Activated CD4-positive, alpha-beta memory T cell treated with anti-CD3 and anti-CD28 coated beads for 36 hours (primary cell): ENCODE measurements at places on chromosomes 13 and 19.

DNA sequence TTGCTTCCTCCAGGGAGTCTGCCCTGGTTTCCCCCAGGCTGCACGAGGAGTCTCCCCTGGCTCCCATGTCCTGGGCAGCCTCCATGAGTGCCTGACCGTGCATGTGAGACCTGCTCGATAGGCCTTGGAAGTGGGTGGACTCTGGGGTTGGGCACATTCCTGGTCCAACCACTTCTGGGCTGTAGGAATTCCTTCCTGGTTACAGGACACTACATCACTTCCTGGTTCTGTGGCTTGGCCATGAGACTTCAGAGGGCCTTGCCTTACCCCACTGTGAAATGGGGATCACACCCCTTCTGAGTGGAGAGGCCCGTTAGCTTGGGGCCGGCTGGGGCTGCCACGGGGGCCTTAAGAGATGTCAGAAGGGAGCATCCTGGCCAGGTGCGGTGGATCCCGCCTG is 4.0 kb upstream of the ZNF628 start:
- DNase-seq = no peak
- H3K27me3 ChIP-seq = no peaks in the 10 kb centered on the region
- no peaks in the 10 kb centered on the region for H3K36me3 ChIP-seq
- no peak overlapping the region for H3K4me3 ChIP-seq
- no peak overlapping the region for H3K27ac ChIP-seq

DNA sequence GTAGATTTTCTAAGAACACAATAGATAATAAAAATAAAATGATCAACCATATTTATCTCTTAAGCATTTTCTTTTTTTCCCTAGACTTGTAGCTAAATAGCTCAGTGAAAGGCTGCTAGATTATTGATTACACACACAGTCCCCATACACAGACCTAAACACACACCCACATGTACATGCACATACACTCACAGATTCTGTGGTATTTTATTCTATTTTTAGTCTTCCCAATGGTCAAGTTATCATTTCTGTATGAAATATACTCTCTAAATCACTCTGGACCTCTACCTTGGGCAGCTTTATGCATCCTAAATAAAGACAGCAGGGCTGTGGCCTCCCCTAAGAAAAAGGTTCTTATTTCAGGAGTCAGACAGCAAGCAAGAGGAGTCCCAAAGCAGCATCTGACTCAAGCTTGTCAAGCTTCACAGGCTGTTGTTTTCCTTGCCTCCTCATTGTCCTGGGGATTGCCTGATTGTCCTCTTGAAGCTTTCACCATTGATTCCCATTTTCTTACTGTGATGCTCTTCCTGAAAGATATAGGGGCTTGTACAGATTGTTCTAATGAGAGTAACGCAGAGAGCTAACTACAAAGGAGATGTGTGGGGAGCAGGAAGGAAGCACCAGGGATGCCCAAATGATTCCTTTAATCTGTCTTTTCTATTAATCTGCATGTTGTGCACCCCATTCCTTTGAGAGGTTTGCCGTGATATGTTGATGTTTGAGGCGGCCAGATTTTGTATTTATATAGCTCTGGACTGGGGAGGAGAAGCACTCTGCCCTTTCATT is 986.5 kb downstream of the PCDH17 start:
- no peaks in the 10 kb centered on the region for H3K27me3 ChIP-seq
- no peak overlapping the region for H3K27ac ChIP-seq
- H3K4me1 ChIP-seq = no peaks in the 10 kb centered on the region
- no peak overlapping the region for H3K4me3 ChIP-seq
- H3K36me3 ChIP-seq = no peaks in the 10 kb centered on the region

GRCh38 chr13:21033856-21034602 is 27.4 kb downstream of the LATS2 start:
- peaks cover 3% of the 10 kb centered on the region for H3K4me1 ChIP-seq
- H3K27ac ChIP-seq = no peak overlapping the region
- no peak overlapping the region for H3K4me3 ChIP-seq
- H3K36me3 ChIP-seq = no peaks in the 10 kb centered on the region
- no peaks in the 10 kb centered on the region for H3K27me3 ChIP-seq
- no peak for DNase-seq

DNA sequence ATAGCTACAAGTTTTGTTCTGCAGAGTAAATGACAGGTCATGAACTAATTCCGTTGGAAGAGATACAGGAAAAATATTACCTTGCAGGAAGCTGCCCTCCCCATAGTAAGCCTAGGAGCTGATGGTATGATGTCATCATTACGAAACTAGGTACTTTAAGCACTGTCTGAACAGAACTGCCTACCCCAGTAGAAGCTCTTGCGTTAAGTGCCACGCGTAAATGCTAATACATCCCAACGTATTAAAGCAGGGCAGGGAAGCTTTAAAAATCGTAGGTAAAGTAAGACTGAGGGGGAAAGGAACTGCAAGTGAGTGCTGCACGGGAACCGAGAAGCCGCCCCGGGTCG is 572 bp downstream of the UGGT2 start:
- DNase-seq = no peak
- H3K36me3 ChIP-seq = peaks cover 5% of the 10 kb centered on the region
- peaks cover 24% of the 10 kb centered on the region for H3K27me3 ChIP-seq
- peaks cover 5% of the 10 kb centered on the region for H3K4me1 ChIP-seq
- H3K27ac ChIP-seq = no peak overlapping the region

GRCh38 chr19:482186-483041 is 13.9 kb upstream of the MADCAM1 start:
- H3K4me3 ChIP-seq = no peak overlapping the region
- peaks cover 14% of the 10 kb centered on the region for H3K4me1 ChIP-seq
- peaks cover 16% of the 10 kb centered on the region for H3K36me3 ChIP-seq
- no peak for DNase-seq

DNA sequence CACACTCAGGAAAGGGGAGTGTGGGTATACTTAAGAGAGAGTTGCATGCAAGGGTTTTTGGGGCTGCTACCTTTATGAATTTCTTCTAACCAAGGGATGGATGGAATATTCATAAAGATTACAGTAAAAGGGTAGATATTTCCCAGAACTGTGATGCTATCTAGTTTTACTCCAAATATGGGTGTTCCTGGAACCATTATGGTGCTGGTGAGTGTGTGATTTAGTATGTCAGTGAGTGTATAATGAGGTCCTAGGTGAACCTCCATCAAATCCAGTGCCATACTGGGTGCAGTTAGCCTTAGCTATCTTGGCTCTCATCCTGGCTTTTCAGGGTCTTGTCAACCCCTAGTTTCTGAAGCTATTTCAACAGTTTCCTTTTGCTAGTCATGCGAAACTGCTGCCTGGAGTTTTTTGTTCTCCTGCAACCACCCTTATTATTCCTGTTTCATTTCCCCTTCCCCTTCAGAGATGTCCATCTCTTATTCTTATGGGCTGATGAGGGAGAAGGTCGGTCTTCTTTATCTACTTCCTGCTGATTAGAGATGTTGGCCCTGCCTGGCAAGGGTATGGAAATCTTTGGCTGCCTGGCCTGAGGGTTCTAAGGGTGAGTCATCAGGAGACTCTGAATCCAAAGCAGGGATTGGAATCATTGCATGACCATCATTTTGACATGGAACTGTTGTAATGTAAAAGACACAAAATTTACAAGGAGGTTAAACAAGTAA is 202.3 kb downstream of the NBEA start:
- no peak for DNase-seq
- H3K27ac ChIP-seq = no peak overlapping the region
- H3K27me3 ChIP-seq = no peaks in the 10 kb centered on the region
- no peaks in the 10 kb centered on the region for H3K36me3 ChIP-seq
- H3K4me1 ChIP-seq = no peaks in the 10 kb centered on the region

- DNase-seq = no peak
- no peaks in the 10 kb centered on the region for H3K36me3 ChIP-seq
- peaks cover 9% of the 10 kb centered on the region for H3K4me1 ChIP-seq
- H3K4me3 ChIP-seq = peak overlapping the region; percentile 82
Measured at GRCh38 chr19:17246681-17247425, 1.1 kb upstream of the NR2F6 start.

DNA sequence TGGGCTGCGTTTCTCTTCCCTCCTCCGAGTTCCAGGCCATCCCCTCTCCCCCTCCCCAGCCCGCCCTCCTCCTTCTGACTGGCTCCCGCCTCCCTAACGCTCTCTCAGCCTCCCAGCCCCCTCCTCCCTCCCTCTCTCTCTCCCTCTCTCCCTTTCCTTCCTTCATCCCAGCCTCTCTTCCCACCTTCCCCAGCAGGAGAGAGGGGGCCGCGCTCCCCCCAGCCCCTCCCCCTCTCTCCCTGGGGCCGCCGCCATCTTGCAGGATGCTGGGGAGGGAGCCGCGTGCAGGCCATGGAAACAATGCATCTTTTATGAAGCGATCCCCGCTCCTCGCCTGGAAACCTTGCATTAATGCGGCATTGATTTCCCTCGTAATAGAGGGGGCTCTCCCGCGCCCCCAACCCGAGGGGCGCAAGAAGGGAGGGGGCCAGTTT is 42.6 kb upstream of the ADGRL1 start:
- peaks cover 4% of the 10 kb centered on the region for H3K4me1 ChIP-seq
- no peaks in the 10 kb centered on the region for H3K27me3 ChIP-seq
- H3K4me3 ChIP-seq = peak overlapping the region; percentile 50
- peak overlapping the region; percentile 66 for H3K27ac ChIP-seq
- peak; percentile 57 for DNase-seq
- no peaks in the 10 kb centered on the region for H3K36me3 ChIP-seq

DNA sequence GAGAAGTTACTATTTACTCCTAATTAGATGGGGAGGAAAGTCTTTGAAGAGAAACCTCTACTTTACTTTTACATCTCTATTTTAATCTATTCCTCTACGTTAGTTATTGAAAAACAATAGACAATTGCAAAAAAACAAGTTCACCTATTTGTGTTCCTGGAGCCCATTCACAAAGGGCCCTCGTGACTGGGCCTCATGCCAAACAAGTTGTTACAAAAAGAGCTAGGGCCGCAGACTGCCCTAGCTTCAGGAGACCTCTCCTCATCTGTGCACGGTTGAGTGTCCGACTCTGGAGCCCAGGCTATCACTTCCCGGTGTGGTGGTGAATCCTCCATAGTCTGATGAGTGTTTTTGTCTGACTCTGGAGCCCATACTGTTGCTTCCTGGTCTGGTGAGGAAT is 190.9 kb downstream of the ZNF486 start:
- H3K4me3 ChIP-seq = no peak overlapping the region
- no peak for DNase-seq
- peaks cover 8% of the 10 kb centered on the region for H3K4me1 ChIP-seq
- no peaks in the 10 kb centered on the region for H3K27me3 ChIP-seq
- no peak overlapping the region for H3K27ac ChIP-seq

DNA sequence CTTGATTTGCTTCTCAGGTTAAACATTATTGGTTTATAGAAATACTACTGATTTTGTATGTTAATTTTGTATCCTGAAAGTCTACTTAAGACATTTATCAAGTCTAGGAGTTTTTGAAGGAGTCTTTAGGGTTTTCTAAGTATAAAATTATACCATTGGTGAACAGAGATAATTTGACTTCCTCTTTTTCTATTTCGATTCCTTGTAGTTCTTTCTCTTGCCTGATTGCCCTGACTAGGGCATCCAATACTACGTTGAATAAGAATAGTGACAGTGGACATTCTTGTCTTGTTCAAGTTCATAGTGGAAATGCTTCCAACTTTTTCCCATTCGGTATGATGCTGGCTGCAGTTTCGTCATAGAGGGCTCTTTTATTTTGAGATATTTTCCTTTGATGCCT is 807.5 kb upstream of the SLC10A2 start:
- no peak for DNase-seq
- H3K4me1 ChIP-seq = no peaks in the 10 kb centered on the region
- no peaks in the 10 kb centered on the region for H3K27me3 ChIP-seq
- no peak overlapping the region for H3K4me3 ChIP-seq
- H3K36me3 ChIP-seq = no peaks in the 10 kb centered on the region
- H3K27ac ChIP-seq = no peak overlapping the region

DNA sequence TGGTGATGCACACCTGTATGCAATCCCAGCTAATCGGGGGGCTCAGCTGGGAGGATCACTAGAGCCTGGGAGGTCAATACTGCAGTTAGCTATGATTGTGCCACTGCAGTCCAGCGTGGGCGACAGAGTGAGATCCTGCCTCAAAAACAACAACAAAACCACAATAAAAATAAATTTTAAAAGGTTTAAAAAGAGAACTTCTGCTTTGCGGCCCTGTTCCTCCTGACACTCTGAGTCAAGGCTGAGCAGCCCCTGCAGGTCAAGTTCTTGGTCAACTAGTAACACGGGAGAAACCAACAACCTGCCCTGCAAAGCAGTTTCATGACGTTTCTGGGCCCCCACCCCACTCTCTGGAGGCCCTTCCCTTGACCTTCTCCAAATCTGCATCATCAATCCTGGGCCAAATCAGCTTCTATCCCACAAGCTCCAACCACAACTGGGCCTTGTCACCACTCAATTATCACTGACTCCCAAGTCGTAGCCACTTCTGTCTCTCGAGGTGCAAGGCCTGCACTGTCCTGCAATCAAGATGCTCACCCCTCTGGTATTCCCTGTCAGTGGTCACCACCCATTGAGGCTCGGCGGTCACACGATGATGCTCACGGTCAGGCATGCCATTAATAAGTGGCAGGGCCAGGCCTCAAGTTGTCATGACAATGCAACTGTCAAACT is 7.5 kb downstream of the ELAVL1 start:
- H3K4me3 ChIP-seq = no peak overlapping the region
- no peak for DNase-seq
- peaks cover 5% of the 10 kb centered on the region for H3K36me3 ChIP-seq

- H3K4me3 ChIP-seq = peak overlapping the region; percentile 32
- peak overlapping the region; percentile 93 for H3K27ac ChIP-seq
- H3K27me3 ChIP-seq = no peaks in the 10 kb centered on the region
Measured at GRCh38 chr19:46620716-46621115, 4.2 kb downstream of the PTGIR start.

DNA sequence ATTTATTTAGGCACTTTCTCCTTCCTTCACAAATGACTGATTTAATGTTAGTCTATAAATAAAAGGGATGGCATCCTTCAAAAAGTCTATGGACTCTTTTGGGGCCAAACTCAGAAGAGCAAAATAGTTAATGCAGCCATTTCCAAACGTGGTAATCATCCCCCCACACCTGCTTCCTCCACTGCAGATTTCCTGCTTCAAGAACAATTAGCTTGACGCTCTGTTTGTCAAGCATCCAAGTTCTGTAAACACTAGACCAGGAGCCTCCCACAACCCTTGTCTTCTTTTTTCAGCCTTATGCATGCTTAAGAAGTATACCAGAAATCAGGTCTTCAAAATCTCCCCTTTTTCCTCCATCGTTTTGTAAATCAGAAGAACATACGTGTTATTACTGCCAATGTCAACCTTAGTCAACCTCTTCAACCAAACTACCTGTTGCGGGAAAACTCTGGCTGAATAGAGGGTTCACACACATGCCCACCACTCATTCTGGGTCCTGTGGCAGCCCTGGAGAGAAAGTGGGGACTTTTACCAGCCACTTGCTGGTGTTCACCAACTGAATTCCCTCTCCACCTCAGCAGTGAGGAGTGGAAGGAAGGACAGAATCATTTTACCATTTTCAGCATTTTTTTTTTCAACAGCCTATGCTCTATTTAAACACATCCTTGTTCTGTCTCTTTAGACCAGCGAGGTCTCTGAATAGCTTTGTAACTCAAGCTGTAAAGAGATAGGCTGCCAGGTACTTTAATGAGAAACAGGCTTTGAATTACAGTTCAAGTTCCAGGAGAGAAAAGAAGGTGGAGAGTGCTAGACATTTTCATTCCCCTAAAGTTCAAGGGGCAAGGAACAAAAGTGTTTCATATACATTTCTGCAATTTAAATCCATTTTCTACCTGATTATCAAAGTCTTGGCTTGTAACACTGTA is 39.1 kb downstream of the EFNB2 start:
- no peak for DNase-seq
- no peaks in the 10 kb centered on the region for H3K36me3 ChIP-seq
- peaks cover 55% of the 10 kb centered on the region for H3K27me3 ChIP-seq
- H3K4me1 ChIP-seq = peaks cover 4% of the 10 kb centered on the region
- H3K27ac ChIP-seq = no peak overlapping the region
- H3K4me3 ChIP-seq = no peak overlapping the region
